ENCODE measurements at places on chromosomes 6 and 20.

GRCh38 chr6:134870677-134871498 lies 79.0 kb downstream of the ALDH8A1 start:
- DNase-seq: no peak

GRCh38 chr20:39105551-39105950 lies 143.4 kb downstream of the DHX35 start:
- no peak for DNase-seq

GRCh38 chr6:113980937-113981554 lies 10.1 kb upstream of the HDAC2 start:
- no peak for DNase-seq

DNA sequence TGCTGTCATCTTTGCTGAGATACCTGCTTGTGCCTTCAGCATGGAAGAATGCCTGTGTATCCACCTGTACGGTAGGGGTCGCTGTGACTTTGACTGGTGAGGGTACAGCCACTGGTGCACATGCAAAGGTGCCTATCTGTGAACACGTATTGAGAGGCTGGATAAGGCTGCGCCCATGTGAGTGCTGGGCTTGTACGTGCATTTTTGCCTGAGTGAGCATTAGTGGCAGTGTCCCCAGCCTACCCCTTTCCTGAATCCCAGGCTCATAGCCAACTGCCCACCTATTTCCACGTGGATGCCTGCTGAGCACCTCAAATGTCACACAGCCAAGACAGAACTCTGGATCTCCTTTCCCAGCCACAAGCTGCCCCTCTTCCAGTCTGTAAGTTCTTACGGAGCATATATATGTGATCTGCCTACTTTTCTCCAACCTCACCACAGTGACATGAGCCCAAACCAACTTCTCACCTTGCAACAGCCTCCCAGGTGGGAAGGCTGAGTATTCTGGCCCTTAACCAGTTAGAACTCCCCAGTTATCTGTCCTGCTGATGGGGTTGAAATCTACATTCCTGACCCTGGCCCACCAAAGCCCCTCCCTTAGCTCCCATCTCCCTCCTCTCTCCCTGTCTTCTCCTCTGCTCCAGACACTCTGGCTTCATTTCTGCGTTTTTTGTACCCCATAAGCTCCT lies 1.1 kb upstream of the SLC2A10 start:
- DNase-seq: no peak

GRCh38 chr6:142376800-142377496 lies 75.1 kb downstream of the ADGRG6 start:
- no peak for DNase-seq

- no peak for DNase-seq
Observed at GRCh38 chr20:36277546-36277945, 28.6 kb upstream of the DLGAP4 start.

DNA sequence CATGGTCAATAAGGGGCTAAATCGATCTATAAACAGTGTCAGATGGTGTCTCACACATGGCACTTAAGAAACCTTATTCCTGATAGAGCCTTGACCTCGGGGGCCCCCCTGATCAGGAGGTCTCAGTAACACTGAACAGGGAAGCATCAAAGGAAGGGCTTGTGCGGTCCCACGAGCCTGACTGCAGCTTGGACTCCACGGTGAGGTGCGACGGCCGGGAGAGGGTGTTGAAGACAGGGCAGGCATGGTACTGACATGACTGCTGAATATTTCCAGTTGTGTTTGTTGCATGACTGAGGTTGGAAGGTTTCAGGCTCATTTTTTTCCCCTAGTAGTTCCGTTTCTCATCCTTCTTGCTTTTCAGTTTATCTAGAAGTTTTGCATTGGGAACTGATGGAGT lies 107.1 kb upstream of the JAG1 start:
- no peak for DNase-seq

DNA sequence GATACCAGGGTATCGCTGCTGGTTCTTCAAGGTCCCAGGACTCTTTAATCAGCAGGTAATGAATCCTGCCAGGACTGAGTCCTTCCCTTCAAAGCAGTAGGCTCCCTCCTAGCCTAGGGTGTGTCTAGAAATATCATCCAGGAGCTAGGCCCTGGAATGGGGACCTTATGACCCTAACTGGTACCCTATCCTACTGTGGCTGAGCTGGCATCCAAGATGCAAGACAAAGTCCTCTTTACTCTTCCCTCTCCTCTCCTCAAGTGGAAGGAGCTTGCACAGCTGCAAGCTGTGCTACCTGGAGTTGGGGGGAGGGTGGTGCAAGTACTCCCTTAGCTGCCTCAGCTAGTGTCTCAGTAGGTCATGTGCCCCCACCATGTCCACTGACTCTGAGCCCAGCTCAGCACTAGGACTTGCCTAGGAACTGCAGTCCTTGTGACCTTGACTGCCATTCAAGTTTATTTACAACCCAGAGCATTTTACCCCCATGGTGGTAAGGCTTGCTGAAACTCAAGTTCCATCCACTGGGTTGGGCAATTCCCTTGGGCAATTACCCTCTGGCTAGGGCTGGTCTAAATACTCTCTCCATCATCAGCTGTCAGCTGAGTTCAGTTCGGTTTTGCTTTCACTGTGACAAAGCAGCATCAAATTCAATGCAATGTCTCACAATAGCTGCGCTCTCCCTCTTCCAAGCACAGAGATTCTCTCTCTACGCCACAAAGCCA lies 48.4 kb upstream of the TOP1 start:
- no peak for DNase-seq

DNA sequence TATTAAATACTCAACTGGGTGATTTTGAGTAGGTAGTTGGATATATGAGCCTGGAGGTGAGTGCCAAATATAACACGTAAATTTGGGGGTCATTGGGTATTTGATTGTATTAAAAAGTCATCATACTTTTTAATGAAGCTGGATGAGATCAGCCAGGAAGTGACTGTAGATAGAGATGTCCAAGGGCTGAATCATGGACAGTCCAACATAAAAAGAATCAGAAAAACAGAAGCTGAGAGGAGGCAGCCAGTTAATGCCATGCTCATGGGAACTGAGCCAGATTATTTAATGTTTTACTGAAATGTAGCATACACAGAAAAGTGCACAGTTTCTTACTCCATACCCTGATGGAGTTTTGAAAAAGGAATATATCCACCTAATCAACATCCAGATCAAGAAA lies 435.5 kb upstream of the PLCB4 start:
- DNase-seq: no peak

GRCh38 chr20:41177636-41178035 lies 40.3 kb downstream of the PLCG1 start:
- no peak for DNase-seq

DNA sequence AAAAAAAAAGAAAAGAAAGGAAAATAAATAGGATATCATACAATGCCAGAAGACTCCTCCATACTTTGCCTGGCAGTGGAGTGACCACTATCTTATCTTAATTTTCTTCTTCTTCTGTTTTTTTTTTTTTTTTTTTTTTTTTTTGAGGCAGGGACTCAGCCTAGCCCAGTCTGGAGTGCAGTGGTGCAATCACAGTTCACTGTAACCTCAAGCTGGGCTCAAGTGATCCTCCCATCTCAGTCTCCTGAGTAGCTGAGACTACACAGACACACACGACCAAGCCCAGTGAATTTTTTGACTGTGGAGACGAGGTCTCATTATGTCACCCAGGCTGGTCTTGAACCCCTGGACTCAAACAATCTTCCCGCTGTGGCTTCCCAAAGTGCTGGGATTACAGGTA lies 17.1 kb upstream of the MMP9 start:
- DNase-seq: no peak

- no peak for DNase-seq
Observed at GRCh38 chr6:118400582-118400981, 147.5 kb upstream of the PLN start.

GRCh38 chr6:28695715-28696114 lies 170.0 kb downstream of the GPX5 start:
- DNase-seq: no peak

DNA sequence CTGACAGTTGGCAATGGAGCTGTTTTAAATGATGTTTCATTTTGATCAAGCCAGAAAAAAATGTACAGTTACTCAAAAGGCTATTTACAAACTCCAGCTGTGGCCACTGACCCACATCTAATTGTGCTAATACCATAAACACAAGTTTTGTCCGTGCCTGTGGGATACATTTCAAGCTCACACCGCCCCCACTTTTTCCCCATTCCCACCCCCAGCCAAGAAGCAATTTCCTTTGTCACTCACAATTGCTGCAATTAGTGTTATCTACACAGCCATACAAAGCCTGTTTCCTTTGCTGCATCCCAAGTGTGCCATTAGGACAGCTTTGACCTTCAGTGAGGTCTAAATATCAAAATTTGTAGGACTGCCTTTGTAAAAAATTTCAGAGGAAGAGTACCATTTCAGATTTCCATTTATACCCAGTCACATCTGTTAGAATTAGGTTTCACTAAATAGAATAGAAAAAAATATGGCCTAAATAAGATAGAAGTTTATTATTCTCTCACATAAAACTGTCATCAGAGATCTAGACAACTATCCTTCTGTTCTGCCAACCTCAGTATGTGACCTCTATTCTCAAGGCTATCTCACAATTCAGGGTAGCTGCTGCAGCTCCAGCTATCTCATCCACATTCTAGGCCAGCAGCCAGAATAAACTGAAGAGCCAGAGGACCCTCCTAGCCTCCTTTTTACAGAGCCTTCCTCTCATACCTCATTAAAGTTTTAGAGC lies 202.6 kb downstream of the NFATC2 start:
- no peak for DNase-seq

GRCh38 chr6:41208439-41209106 lies 7.6 kb upstream of the TREML2 start:
- DNase-seq: no peak

- DNase-seq: no peak
Observed at GRCh38 chr6:28442586-28442985, 705 bp downstream of the ZSCAN23 start.

DNA sequence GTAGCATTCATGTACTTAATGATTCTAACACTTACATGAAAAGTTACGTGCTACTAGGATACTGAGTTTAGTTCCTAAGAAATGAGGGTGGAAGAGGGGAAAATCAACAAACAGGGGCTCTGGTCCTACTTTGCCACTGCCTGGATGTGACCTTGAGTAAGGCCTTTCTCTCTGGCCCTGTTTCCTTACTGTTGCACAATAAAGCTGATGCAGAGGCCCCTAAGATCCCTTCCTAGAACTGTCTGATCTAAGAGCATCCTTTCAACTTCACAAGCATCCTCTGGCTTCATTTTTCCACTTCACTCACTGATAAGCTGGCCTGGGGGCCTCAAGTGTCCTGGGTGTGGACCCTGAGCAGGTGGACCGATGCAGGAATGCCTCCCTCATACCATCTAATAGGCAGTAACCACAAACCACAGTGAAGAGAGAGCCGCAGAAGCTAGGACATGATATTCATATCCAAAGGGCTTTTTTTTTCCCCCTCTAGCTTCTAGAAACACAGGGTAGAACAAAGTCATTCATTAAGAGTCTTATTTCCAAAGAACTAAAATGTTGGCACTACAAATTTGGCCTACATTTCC lies 21.6 kb downstream of the FKBP1A start:
- DNase-seq: no peak

GRCh38 chr20:37299718-37300528 lies 10.5 kb downstream of the MANBAL start:
- DNase-seq: no peak

DNA sequence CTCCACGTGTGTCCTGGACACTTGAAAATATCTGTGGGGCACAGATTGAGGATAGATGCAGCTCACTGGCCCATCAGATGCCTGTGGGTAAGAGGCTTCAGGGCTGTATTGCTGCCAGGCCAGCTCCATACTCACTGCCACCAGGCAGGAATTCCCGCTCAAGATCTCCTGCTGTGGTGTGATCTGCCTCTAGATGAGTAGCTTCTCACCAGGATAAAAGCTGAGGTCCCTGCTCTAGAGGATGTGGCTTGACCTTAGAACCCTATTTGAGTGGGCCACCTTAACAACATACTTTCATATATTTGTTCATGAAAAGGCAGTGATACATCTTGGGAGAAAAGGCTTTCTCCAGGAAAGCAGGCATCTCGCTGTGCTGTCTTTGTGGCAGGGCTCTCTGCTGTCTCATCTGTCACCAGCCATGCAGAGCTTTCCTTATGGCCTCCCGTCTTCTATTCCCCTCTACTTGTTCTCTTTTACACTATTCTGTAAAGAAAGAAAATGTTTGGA lies 165.7 kb upstream of the RNF217 start:
- DNase-seq: no peak

DNA sequence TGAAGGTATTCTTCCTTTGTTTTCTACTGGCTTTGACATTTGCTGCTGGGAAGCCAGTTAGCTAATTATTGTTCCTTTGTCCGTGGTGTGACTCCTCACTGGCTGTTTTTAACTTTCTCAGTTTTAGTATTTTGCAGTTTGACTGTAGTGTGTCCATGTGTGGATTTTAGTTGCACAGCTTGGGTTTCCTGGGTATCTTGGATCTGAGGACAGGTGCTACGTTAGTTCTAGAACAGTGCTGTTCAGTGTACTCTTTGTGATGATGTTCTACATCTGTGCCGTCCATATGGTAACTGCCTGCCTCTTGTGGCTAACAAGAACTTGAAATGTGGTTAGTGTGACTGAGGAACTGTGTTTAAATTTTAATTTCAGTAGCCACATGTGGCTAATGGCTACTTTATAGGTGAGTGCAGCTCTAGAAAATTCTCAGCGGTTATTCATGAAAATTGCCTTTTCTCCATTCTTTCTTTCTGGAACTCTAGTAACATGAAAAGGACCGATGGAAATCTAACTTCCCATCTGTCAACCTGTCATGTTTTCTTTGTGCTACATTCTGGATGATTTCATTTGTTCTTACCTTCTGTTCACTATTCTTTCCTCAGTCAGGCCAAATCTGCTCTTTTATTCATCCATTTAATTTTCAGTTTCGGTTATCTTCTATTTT lies 7.4 kb downstream of the SNX9 start:
- no peak for DNase-seq

DNA sequence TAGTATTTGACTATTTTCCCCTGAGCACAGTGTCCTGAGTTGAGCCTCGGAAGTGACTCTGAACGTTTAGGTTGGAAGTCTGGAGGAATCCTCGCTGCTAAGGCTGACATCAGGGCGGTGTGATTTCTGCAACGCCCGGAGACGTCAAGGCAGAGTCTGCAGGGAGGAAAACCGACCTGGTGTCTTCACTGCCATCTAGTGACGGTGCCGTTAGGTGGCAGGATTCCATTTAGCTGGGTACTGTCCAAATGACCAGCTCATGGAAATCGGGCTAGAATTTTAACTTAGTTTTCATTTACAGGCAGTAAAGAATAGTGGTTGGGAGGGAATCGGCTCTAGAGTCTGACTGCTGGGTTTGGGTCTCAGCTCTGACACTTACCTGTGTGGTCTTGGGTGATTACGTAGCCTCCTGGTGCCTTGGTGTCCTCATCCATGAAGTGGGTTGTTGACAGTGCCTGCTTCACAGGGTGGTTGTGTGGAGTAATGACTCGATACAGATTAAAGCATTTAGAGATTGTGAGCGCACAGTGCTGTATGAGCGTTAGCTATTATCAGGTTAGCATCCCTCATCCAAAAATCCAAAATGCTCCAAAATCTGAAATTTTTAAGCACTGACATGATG lies 35.0 kb downstream of the FOXF2 start:
- no peak for DNase-seq

DNA sequence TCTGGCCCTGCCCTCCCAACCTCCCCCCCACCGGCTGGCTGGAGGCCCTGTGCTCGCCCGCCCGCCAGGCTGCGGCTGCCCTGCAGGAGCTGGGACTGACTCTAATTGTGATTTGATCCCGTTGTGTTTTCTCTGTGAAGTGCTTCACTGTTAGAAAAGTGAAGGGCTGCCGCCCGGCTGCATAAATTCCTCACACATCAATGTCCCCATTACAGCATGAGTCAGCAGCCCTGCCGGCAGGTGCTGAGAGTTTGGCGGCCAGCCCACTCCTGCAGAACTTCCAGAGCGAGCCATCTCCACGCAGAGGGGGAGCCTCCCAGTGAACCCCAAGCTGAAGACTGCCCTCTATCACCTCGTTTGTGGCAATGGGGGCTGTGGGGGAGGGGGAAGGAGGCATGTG lies 137.9 kb downstream of the DLL1 start:
- no peak for DNase-seq

Measured in stimulated activated CD4-positive, alpha-beta T cell treated with anti-CD3 and anti-CD28 coated beads, Interleukin-1b, Interleukin-23, amount 100 ng/mL, for 1 hour (primary cell).